ENCODE measurements at places on chromosomes 7 and 10.

DNA sequence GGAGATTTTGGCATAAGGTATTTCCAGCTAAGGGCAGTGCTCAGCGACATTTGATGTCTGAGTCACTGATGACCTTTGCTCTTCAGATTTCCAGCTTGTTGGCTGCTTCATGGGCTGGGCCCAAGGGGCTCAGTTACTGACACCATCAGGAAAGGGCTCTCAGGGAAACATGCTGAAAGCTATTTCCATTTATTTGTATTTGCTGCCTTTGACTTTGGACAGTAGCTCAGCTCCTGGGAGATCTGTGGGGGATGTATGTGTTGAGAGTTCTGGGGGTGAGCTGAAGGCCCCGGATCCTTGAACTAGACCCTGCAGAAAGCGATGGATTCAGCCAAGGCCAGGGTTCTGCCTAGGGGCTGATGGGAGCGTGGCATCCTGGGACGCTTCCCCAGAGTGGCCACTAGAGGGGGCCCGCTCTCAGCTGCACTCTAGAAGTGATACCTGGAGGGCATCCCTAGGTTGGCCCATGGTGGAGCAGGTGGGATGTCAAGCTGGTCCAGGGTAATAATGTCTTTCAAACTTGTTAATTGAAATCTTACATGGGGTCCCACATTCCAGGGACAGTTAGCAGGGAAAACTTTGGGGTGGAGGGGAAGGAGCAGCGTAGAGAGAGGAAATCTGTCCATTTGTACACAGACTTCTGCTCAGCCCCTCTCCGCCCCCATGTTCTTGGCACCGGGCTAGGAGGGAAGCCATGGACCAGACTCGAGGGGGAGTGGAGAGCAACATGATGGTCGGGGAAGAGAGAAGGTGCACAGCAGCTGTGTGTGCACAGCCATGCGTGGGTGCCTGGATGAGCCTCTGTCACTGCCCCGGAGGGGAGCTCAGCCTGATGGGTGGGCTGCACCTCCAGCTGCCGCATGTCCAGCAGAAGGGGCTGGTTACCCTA, 3.0 kb upstream of the BTBD16 start:
- peak; percentile 17 for DNase-seq

DNA sequence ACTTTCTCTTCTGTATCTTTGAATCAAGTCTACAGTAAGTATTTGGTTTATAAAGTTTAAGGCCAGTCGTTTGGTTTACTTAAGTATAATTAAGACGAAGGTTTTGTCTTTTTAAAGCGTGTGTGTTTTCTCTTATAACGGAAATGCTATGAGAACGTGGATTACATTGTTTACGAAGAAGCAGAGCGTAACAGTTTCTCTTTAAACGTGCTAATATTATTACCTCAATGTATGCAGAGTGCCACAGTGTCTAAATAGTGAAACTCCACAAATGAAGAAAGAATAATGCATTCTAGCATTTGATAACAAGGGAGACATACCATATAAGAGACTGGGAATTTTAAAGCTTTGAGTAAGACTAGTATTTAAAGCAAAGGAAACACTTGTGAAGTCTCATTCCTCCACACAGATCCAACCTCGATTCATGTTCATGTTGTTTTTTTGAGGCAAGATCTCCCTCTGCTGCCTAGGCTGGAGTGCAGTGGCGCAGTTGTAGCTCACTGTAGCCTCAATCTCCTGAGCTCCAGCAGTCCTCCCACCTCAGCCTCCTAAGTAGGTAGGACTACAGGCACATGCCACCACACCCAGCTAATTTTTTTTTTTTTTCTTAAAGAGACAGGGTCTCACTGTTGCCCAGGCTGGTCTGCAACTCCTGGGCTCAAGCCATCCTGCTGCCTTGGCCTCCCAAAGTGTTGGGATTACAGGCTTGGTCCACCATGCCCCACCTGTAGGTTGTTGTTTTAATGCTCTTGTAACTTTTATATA, 75.1 kb downstream of the ANKRD61 start:
- no peak for DNase-seq

DNA sequence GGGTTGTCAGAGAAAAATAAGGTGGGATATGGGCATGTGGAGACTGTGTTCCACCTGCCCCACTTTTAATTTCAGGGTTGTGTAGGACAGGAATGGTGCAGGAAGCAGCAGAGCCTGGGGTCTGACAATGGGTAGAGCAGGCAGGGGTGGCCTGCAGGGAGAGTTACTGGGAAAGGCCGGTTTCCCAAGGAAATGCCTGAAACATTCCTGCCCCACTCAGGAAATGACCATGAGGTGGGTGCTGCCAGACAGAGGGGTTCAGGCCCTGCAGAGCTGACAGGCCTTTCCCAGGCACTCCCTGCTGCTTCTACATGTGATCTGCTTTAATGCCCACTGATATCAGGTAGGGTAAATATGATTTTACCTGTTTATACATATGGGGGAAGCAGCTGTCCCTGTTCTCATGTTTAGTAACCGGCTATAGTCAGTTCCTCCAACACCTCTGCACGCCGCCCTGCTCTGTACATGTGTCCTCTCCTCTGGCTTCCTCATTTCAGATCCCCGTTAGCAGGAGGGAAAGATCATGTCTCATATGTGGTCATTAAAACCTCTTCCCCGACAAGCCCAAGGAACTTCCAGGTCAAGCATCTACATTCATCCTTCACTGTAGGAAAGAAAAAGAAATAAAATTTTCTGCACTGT, 118.6 kb upstream of the PRSS58 start:
- no peak for DNase-seq

DNA sequence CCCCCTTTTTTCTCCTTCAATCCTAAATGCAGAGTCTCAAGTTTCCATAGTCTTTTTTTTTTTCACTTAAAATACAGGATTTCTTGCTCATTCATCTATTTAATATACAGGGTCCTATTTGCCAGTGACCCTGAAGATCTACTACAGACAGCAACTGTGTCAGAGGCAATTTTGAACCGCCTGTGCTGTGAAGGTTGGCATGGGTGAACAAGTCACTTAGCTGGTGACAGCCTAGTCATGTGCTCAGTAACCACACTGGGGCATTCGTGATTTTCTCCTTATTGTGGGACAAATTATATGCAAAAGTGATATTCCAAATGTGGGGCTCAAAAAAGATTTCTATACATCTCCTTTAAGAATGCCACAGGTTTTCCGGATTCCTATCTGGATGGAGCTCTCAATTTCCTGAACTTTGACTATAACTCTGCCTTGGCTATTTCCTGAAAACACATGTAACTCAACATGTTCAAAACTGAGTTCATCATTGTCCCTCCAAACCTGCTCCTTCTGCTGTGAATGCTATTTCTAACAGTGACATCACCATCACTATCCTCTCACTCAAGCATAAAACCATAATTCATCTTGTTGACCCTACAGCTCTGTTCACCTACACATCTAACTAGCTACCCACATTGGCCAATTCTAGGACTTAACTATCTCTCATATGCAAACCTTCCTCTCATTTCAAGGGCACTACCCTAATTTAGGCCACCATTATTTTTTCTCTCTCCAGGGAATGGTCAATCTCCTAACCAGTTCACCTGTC, 36.7 kb downstream of the CDK6 start:
- DNase-seq, result no peak

DNA sequence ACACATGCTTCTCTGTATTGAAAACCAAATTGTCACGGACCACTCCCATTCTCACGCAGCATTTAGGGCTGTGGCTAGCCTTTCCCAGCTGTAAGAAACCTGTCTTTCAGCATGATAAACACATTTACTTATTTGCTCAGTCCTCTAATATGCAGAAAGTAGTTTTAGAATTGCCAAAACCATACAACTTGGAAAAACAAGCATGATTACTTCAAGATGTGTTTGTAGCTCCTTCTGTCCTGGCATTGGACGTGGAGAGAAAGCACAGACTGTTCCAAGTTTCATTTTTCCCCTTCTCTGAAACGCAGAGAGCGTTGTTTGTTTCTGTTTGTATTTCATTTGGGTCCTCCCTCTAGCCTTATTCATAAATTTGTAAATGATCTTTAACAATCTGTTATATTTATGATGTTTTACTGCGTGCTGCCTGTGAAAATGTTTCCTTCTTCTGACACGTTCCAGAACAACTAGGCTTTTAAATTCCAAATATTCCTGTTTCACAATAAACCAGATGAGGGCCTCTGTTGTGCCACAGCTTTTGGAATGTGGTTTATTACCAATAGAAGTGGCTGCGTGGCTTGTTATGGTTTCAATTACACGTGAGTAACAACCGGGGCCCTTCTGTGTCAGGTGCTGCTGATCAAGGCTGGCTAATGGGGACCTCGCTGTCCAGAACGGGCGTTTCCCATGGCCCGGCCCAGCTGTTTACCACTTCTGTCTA, 26.1 kb downstream of the MNX1 start:
- no peak for DNase-seq

GRCh38 chr7:101978683-101979082, 161.3 kb downstream of the CUX1 start:
- no peak for DNase-seq

DNA sequence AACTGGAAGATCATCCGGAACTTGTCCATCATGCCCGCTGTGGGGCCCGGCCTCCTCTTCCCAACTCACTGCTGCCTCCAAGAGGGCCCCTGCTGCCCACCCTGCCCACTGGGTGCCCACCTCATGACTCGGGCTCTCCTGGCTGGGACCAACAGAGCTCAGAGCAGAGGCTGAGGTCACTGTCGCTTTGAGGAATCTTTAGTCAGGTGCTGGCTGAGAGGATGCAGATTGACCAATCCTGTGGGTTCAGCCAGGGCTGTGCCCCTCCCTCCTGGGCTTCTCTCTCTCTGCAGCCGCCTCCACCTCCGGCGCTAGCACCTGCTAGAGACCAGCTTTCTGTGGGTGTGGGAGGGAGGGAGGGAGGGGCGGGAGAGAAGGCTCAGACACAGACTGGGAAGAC, at the start of gene CALHM1:
Gene CALHM1, minus strand, starts transcription at position 181 of the 400 bp plus-strand sequence. Its CDS starts 149 bp downstream, at position 32.
- DNase-seq, result no peak

DNA sequence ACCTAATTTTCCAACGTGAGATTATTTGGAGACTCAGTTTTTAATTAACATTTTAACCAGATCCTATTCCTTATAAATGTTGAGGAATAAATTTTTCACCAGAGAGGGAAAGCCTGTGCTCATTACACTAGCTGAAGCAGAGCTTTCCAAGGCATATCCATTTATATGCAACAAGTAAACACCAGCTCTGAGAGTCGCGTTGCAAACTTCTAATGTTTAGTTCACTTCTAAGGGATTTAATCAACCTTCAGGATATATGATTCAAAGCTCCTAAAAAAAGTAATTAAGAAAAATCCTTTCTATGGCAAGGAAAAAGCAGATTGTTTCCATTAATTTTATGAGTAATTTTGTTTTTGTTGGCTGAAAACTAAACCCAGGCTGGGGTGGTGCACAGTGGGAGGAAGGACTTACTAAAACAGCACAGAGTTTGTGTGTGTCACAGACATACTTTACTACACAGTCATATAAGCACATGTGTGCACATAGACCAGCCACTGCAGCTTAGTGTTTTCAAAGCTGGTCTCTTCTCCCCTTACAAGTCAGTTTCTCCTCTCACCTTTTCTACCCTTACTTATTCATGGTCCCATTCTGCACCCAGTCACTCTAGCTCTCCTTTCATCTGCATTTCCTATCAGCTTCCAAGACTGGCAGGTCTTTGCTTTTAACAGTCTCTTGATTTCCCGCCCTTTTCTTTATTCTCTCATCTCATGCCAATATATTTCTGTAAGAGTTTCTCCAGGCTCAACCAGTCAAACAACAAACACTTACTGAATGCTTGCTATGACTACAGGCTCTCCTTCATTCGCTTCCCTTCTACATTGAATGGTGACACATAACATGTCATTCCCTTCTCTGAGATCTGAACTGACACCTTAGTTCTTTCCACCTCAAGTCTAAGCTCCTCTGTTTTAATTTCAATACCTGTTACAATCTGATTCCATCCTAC, 81.1 kb upstream of the FZD1 start:
- DNase-seq, result no peak

- no peak for DNase-seq
These were observed 13.8 kb downstream of the STK32C start for GRCh38 chr10:132293813-132294520.

GRCh38 chr7:50474382-50475160, 24.4 kb upstream of the FIGNL1 start:
- DNase-seq, result no peak

GRCh38 chr10:132447446-132448247, 50.6 kb downstream of the PWWP2B start:
- peak; percentile 68 for DNase-seq

- no peak for DNase-seq
These were observed 28.7 kb upstream of the TNS3 start for GRCh38 chr7:47610506-47611044.

DNA sequence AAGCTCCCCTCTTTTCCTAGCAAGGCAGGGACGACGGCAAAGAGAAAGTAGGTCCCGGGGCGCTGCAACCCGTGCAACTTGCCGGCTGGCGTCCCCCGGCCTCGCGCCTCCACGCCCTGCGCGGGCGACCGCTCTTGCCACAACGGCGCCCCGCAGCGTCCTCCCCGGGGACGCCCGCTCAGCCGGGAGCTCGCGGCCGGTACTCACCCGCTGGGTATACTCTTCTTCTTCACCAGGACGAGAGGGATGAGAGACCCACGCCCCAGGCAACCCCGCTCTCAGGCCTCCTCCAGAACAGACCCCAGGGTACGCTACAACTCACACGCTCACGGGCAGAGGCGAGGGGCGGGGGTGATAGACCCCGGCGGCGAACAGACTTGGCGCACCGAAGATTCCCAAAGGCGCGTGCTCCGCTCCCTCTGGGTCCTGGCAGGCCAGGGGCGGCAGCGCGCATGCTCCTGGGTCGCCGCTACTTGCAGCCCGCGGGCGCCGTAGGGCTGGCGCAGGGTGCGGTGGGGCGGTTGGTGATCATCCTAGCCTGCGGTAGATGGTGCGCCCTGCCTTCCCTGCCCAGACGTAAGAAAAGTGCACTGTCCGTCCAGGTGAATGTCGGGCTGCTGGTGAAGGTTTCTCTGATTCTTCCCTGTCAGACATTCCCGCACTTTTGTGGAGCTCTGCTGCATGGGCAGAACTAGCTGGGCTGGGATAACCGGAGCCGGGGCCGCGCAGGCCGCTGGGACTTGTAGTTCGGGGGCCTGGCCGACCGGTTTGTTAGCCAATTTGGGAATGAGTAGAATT, at the start of gene CC2D2B:
Gene CC2D2B, plus strand, starts transcription at position 520 of the 798 bp plus-strand sequence. CDS start 3,349 bp downstream, outside the sequence.
- DNase-seq, result peak; percentile 73
